ENCODE measurements at places on chromosomes 16 and 17. TPM values are rescaled to one million over a fixed set of nuclear protein-coding genes. Genes with fewer than 3 reads are reported as not detected.

DNA sequence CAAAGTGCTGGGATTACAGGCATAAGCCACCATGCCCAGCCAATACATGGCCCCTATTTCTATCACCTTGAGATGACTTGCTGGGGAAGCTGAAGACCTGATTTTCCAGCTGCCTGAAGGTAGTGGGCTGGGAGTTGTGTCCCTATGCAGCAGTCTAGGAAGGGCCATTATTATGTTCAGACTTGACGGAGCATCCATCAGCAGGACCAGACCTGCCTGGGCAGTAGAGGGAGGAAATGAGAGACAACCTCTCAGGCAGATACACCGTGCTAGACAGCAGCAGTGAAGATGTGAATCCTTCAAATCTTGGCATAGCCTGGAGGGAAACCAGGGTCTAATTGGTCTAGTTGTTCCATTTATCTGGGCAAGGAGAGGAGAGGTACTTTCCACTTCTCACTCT, 35.6 kb upstream of the PHOSPHO1 start:
- no peak overlapping the region for H3K4me3 ChIP-seq
- H3K4me1 ChIP-seq: peaks cover under 1% of the 10 kb centered on the region
- H3K36me3 ChIP-seq: no peaks in the 10 kb centered on the region

GRCh38 chr16:19488213-19488640, 33.7 kb downstream of the GDE1 start:
- H3K27ac ChIP-seq: no peak overlapping the region
- no peak for DNase-seq
- no peaks in the 10 kb centered on the region for H3K4me1 ChIP-seq

GRCh38 chr16:85149776-85150175, 37.5 kb upstream of the CIBAR2 start:
- H3K4me1 ChIP-seq: no peaks in the 10 kb centered on the region
- H3K4me3 ChIP-seq: no peak overlapping the region
- no peaks in the 10 kb centered on the region for H3K36me3 ChIP-seq
- no peaks in the 10 kb centered on the region for H3K27me3 ChIP-seq

NPIPA3 gene
- 2.1 TPM for total RNA-seq

- H3K36me3 ChIP-seq: no peaks in the 10 kb centered on the region
- DNase-seq: no peak
- peaks cover 14% of the 10 kb centered on the region for H3K4me1 ChIP-seq
- peaks cover 37% of the 10 kb centered on the region for H3K27me3 ChIP-seq
Measured at GRCh38 chr16:85753559-85753958, 2.7 kb upstream of the C16orf74 start.

DNA sequence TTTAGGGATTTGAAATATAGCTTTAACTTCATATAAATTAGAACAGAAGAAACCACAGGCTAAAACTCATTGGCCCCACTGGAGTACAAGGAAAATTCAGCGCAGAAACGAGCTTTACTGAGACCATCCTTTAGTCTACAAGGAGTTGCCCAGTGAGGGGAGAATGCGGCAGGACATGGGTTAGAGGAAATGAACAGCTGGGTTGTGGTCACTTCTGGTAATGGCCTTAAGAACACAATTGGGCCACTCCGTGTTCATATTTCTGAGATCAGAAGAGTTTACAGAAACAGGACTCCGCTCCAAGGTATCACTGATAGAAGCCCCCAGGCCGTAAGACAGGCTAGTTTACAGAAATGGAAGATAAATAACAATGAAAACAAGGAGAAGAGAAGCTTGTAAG, 188.3 kb downstream of the ZFHX3 start:
- no peaks in the 10 kb centered on the region for H3K27me3 ChIP-seq
- no peak for DNase-seq
- H3K36me3 ChIP-seq: no peaks in the 10 kb centered on the region
- no peaks in the 10 kb centered on the region for H3K4me1 ChIP-seq
- H3K4me3 ChIP-seq: no peak overlapping the region
- no peak overlapping the region for H3K27ac ChIP-seq
